Activated naive CD8-positive, alpha-beta T cell treated with anti-CD3 and anti-CD28 coated beads, Interleukin-2, amount 10 ng/mL, durations not matched to agents 7 days and 5 days (primary cell): ENCODE measurements at places on chromosomes 3 and 15. TPM values are rescaled to one million over a fixed set of nuclear protein-coding genes. Genes with fewer than 3 reads are reported as not detected.

DNA sequence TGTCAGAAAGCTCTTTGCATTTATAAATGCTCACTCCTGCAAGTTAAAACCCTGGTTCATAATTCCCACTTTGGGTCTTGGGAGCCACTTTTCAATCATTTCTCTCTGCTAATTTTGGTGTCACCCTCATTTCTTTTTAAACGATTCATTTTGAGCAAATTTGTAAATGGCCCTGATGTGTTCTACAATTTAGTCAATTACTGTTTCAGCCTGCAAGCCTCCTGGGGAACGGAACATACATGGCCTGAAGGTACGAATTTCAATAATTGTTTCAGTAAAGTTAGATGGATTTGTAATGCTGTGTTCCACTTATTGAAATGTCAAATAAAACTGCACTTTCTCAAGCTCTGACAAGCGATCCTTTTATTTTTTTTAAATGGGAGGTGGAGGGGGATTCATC is 43.2 kb downstream of the MAP2K5 start:
- DNase-seq = no peak

GRCh38 chr15:37166402-37166801 is 66.1 kb upstream of the MEIS2 start:
- no peak for DNase-seq

DNA sequence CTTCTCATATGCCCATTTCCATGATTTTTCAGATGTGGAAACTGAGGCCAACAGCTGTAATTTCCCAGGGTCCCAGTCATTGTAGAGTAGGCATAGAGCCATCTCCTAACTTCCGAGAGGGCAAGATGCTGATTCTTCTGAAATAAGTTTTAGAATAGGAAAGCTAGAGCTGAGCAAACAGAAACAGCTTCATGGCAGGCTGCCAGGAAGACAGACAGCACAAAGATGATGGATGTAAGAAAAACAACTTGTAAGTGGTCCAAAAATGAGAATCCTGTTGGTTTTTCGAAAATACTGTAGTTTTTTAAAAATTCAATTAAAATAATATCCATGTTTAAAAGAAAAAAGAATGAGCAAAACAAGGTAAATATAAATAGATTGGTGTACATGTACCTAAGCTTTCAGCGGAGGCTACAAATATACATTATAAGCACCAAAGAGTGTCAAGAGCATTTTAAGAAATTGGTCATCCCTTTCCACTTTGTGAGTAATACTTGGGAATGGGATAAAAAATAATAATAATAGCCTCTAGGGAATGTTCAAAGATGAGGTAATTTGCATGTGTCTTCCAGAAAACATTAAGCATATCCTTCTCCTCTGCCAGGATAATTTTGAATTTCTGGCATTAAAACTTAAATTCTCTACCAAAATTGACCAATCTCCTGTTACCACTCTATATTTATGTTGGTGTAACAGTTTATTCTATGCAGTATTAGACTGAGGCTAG is 406.6 kb downstream of the MECOM start:
- no peak for DNase-seq

DNA sequence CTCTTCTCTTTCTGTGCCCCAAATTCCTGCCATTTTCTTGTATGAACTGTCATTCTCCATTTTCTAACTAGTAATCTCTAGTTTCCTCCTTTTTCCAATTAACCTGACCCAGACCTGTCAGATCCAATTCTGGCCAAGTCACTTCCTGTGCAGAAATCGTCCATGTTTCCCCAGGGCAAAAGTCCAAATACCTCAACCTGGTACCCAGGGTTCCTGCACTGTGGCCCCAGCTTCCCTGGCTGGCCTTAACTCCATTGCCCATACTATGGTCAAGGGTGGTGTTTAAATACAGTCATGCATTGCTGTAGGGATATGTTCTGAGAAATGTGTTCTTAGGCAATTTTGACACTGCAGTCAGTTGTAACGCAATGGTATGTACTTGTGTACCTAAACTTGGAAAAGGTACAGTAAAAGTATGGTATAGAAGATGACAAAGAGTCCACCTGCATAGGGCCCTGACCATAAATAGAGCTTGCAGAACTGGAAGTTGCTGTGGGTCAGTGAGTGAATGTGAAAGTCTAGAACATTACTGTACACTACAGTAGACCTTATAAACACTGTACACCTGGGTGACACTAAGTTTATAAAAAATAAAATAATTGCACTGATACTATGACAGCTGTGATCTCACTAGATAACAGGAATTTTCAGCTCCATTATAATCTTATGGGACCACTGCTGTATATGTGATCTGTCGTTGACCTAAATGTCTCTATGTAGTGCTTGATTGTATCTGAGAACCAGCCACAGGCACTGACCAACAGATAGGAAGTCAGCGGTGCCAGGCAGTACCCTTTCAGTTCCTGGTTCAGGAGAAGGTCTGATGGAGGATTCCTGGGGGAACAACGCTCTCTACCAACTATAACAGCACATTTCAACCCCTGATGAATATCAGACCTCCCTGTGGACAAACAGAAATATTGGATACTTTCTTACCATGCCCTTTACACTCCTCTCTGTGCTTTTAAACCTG is 336.1 kb upstream of the PROK2 start:
- DNase-seq = no peak

GRCh38 chr3:117404141-117404540 is 694.6 kb downstream of the TUSC7 start:
- no peak for DNase-seq

Gene DAPK2
- total RNA-seq = 13.4 TPM

Gene MINAR1
- total RNA-seq = 0.44 TPM

Gene H1-8
- not detected for total RNA-seq

Gene MED12L
- 0.68 TPM for total RNA-seq

GRCh38 chr3:132871956-132872355 is 149.7 kb upstream of the NPHP3 start:
- no peak for DNase-seq

- DNase-seq = no peak
Observed at GRCh38 chr3:161406594-161407555, 35.6 kb upstream of the SPTSSB start.

- DNase-seq = no peak
Observed at GRCh38 chr3:33921608-33922007, 123.2 kb downstream of the PDCD6IP start.

Gene IGDCC3
- total RNA-seq = not detected

- no peak for DNase-seq
Observed at GRCh38 chr3:116842254-116842957, 132.8 kb downstream of the TUSC7 start.

DNA sequence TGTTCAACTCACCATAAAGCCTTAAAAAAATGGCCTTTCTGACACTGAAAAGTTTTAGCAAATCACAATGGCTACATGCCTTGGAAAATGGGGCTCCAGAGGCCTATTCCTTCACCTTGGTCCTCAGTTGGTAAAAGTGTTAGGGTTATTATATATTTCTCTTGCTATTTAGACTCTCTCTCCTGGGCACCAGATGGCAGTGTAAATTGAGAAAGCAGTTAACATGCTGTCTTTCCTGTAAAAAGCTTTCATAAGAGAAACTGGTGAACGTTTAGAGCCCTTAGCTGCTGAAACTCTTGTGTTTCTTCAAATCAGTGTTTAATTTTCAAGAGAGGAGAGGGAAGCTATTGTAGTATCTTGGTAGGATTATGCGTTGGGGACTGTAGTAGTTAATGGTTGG is 89.9 kb downstream of the LRTM1 start:
- DNase-seq = no peak

DNA sequence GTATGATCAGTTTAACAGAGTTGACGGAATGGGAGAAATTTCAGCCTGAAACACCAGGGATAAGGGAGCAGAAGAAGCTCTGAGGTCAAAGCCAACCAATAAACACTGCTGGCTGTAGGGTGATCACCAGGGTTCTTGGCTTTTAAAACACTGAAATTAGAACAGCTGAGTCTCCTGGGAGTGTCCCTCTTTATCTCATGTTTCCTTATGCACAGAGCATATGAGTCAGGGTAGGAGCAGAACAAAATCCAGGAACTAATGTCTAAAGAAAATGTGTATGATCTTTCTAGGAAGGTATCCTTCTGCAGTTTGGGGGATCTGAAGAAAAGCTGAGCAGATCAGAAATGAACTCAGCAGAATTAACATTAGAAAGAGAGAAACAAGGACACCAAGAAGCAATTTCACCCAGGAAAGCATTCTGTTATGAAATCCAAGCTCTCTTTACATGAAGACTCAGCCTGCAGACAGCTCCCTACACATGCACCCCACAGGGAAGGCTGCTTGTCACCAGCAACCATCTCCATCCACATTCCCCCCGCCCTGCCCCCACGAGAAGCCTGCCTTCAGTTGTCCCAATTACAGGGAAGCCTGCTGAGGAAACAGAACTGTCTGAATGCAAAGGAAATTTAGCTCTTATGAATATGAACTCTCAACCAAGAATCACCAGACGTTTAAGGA is 469.7 kb downstream of the PDCD6IP start:
- DNase-seq = no peak

Gene RHCG
- not detected for total RNA-seq

GRCh38 chr15:87167055-87167454 is 1087.4 kb downstream of the AGBL1 start:
- no peak for DNase-seq

DNA sequence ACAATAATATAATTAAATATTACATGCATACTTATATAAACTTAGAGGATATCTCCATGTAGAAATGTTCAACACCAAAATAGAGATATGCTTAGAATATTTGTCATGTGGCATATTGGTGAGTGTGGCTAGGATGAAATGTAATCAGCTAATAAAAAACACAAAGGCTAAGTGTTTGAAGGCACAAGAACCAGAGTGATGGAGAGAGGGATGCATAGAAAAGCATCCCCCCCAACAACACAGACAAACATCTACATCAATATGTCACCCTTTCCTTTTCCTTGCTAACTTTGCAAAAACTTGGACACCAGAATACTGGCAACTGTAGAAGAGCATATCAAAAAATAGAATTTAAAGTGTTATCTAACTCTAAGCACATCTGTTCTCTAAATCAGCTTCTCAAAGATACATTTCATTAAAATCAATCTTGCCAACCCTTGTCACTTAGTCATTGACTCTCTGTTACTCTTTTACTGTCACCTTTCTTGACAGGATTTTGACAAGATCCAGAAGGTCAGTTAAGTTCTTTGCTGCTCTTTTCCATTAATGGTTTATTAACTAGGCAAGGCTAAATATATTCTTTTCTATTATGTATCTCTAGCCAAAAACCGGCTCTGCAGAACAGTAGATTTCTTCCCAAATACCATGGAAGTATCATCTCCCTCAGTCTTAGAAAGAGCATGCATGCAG is 695.9 kb downstream of the OTOL1 start:
- no peak for DNase-seq

- DNase-seq = no peak
Observed at GRCh38 chr3:197226179-197226578, 72.2 kb downstream of the DLG1 start.

DNA sequence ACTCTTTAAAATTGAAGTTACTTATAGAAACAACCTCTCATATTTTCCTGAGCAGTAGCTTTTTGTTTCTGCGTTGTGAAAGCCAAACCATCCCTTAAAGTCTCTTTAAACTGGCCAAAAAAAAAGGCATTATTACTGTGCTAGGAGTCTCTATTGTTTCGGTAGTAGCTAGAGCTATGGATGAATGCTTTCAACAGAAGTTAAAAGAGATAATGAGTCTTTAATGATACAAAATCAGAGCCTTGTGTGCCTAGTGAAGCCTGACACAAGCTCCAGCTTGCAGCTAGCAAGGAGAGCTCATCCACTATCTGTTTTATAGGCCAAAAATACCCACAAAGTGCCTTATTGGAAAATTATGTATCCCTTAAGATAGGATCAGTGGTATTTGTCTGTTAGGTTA is 360.4 kb upstream of the CDIN1 start:
- DNase-seq = no peak

Gene IL17RC
- not detected for total RNA-seq

DNA sequence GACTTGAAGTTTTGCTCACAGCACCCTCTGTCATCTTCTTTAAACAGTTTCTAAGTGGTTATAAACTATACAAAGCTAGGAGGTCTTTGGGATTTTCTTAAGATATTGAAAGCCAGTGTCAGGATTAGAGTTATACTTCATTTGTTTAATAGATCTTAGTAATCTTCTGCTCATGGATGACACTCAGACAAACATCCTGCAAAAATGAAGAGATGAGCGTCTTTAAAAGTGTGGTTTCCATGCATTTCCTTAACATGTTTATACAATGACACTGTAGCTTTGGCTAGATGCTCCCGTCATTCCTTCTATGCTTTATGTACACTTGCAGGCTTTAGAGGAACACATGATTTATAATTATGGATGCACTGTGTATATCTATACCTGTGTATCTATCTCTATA is 182.2 kb downstream of the NAALADL2 start:
- DNase-seq = no peak

DNA sequence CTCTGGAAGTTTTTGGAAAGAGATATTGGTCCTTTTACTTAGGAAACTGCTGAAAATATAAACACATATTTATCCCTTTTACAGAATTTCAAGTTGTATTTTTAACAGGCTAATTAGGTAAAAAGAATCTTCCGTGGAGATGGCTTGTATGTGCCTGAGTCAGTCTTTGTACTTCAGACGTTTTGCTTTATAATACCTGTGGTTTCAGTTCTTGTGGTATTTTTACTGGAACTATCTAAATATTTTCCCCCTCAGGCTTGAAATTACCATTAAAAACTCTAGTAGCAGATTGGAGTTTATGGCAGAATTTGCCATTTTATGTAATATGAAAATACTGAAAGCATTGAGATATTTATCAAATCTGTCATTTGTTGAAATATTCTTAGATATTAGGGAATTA is 151.6 kb upstream of the CGNL1 start:
- DNase-seq = no peak

DNA sequence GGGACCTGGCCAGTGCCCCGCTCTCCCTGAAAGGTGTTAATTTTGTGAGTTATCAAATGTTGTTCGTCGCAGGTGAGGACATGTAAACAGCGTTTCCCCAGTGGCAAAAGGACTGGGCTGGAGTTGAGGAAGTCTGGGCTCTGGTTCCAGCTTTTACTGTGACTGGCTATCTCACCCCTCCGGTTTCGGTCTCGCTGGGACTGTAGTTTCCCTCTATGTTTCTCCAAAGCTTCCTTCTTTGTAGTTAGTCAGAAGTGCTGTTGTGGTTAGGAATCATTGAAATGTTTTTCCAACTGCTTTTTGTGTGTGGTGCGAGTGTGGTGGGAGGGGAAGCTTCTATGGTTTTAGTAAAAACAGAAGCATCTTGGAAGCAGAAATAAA is 990 bp upstream of the CLDN1 start:
- no peak for DNase-seq
